ENCODE measurements at places on chromosomes 16 and 17.

DNA sequence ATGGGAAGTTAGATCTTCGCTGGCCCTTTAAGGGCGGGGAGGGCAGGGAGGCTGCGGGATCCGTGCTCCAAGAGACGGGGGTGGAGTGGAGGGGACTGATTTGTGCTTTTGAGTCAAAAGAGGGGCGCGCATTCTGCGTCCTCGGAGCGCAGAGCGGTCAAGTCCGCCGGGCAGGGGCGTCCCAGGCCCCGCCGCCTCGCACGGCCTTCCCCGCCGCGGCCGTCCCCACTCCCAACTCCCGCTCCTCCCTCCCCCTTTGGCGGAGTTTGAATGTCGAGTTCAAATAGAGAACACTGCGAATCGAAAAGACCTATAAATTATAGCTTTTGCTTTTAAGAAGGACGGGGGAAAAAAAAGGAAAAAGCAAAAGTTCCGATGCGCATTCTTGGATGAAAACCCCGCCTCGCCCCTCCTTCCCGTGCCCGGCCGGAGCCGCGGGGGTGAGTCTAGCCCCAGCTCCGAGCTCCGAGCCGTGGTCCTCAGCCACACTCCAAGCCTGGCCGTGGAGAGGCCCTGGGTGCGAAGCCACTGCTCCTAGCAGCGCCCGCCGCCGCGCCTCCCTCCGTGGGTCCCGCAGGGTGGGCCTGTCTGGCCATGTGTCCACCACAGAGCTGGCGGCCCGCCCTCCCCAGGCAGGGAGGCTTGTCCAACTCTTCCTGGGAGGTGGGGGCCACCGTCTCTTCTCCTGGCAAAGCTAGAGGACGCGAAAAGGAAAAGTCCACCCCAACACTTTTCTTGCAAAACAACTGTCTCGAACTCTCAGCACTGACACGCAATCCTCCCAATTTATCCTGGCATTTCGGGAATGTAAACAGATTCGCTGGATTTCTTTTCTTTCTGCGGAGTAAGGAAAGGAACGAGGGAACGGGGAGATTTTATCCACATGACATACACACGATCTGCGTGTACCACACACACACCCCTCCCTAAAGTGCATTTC lies 3.6 kb downstream of the CBX8 start:
- no peak for DNase-seq

DNA sequence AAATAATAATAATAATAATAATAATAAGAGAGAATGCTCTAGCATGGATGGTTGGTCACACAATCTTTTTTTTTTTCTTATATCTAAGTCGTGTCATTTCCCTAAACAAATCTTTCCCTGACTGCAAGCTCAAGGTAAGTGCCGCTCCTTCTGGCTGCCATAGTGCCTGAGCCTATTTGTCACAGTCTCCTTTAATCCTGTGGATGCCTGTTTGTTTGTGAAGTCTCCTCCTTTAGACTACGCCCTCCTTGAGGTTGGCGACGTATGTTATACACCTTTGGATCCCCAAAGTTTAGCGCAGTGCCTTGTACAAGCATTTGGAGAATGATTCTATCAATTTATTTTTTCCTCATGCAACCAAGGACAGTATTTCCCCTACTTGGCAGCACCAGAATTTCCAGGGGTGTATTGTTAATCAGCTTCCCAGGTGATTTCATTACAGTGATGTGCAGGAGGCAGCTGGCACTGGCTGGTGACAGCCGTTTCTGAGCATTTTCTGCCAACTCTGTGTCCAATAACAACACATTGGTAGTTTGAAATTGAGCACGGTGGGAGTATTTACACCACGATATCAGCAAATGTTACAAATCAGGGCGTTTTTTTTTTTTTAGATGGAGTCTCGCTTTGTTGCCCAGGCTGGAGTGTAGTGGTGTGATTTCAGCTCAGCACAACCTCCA lies 26.6 kb downstream of the TMEM238L start:
- no peak for DNase-seq

- no peak for DNase-seq
Observed at GRCh38 chr17:72594248-72594647, 473.4 kb downstream of the SOX9 start.

- no peak for DNase-seq
Observed at GRCh38 chr17:49755663-49756283, 8.2 kb downstream of the FAM117A start.

Data from suppressor macrophage (primary cell).